ENCODE measurements at places on chromosomes 13 and 19.

DNA sequence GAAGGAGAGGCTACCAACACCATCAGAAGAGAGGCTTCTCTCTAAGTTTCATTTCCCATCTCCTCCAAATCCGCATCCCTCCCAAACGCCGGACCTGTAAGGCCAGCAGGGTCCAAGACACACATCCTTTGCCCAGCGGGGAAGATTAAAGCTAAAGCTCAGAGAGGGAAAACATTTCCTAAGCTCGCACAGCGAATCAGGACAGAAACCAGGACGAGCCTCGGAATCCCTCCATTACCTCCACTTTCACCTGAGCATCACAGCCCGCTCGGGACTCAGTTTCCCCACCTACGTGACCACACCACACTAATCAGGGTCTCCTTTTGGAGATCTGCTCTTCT lies 711 bp upstream of the FOSB start:
- no peak for DNase-seq

- no peak for DNase-seq
Measured at GRCh38 chr19:4933528-4933927, 24.2 kb downstream of the UHRF1 start.

DNA sequence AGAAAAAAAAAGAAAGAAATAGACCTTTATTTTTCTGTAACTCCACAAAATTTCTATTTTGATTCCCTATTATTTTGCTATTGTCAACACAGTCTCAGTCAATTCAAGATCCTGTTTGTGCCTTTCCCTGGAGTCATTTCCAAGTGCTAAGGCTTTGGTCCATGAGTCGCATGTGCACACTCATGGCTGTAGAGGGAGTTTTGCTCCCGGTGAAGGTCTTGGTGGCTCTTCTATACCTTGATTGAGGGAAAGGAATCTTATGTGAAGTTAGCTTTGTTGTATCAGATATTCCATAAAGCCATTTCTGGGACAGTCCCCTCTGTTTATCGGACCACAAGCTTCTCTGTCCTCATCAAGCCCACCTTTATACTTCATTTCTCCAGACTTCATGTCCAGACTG lies 58.7 kb upstream of the ALOX5AP start:
- no peak for DNase-seq

DNA sequence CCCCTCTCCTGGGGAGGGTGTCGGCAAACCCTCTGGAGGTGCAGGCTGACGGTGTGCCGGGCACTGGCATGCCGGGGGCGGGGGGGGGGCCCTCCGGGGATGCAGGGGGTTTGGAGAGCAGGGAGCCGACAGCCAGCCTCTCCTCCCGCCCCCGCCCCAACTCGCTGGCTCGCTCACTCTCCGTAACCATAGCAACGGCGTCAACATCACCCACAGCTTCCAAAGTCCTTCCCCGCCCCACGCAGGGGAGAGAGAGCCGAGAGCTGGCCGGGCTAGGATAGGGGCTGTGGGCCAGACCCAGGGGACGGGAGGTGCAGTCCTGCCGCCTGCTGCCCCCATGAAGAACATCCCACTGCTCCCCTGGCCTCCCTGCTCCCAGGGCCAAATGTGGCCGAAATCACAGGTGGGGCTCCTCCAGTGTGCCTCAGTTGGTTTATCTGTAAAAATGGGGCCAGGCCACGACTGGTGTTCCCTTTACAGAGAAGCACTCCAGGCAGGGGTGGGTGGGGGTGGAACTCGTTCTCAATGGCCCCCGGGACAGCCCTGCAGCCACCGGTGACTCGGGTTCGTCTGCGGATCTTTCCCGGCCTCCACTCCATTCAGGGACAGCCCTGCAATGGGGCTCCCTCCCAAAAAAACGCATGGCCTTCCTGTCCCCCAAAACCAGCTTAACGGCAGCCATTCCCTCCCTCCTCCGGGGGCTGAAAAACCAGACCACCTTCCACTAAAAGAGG lies 3.2 kb downstream of the KLF16 start:
- no peak for DNase-seq

DNA sequence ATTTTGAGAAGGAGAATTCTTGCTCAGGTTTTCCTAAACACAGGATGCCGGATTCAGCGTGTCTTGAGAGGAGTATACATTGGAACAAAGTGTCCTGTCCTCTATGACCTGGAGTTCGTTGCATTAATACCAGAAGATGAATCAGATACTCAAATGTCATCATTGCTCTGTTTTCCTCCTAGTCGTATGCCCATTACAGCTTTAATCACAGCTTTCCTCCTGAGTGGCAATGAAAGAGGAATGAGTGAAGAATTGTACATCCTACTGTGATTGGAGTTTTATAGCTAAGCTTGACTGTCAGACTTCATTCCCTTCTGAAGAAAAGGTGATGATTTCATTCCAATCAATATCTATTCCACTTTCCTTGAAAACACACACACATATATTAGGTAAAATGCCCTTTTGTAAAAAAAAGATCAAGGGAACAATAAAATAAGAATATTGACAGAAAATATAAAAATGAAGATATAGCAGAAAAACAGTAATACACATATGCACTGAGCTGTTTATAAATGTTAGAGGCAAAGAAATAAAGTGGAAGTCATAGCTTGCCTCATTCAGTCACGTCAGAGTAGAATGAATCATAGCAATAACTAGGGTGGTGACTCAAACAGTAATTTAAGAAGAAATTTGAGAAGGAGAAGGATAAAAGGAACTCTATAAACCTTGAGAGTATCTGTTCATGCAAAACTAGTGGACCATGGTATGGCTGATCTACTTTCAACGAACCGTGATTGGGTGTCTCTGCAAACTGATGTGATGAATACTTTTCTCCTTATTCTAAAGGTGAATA lies 501.5 kb downstream of the SUCLA2 start:
- no peak for DNase-seq

- no peak for DNase-seq
Measured at GRCh38 chr19:7421941-7422744, 66.7 kb downstream of the PEX11G start.

GRCh38 chr13:99450416-99450815 lies 50.9 kb upstream of the TM9SF2 start:
- DNase-seq, result no peak

GRCh38 chr19:43224855-43225253 lies 19.4 kb upstream of the PSG4 start:
- DNase-seq, result no peak

DNA sequence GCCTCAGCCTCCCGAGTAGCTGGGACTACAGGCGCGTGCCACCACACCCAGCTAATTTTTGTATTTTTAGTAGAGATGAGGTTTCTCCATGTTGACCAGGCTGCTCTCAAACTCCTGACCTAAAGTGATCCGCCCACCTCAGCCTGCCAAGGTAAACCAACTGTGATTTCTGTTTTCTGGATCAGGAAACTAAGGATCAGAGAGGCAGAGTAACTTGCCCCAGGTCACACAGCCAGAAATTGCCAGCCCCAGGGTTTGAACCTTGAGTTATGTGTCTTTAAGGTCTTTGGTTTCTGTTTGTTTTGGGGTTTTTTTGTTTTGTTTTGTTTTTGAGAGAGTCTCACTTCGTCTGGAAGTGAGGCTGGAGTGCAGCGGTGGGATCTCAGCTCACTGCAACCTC lies 4.2 kb upstream of the PLIN3 start:
- no peak for DNase-seq

- no peak for DNase-seq
Measured at GRCh38 chr13:107351305-107351704, 783.4 kb upstream of the ARGLU1 start.

GRCh38 chr13:27401210-27401609 lies 23.2 kb upstream of the GTF3A start:
- no peak for DNase-seq

- DNase-seq, result no peak
Measured at GRCh38 chr19:20660473-20661140, 764 bp downstream of the ZNF626 start.

DNA sequence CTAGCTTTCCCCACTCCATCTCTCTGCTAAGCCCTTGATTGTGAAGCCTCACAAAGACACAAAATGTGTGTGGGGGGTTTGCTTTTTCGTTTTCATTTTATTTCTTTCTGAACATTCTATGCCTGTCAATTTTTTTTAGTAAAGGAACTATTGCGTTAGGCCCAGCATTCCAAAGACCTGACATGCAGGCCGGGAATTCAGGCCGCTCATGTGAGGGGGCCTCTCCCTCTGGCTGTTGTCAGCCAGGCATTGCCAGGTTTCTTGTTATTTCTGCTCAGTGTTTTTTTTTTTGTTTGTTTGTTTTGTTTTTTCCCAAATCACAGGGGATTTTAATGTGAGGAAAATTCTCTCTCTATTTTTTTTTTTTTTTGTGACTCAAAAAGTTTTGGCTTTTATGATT lies 10.3 kb upstream of the MEDAG start:
- DNase-seq, result no peak

GRCh38 chr13:112674412-112675365 lies 15.1 kb upstream of the ATP11A start:
- DNase-seq, result no peak

- DNase-seq, result no peak
Measured at GRCh38 chr13:114046431-114046975, 72.6 kb upstream of the C13orf46 start.

GRCh38 chr13:30042272-30042671 lies 191.9 kb upstream of the UBL3 start:
- no peak for DNase-seq

DNA sequence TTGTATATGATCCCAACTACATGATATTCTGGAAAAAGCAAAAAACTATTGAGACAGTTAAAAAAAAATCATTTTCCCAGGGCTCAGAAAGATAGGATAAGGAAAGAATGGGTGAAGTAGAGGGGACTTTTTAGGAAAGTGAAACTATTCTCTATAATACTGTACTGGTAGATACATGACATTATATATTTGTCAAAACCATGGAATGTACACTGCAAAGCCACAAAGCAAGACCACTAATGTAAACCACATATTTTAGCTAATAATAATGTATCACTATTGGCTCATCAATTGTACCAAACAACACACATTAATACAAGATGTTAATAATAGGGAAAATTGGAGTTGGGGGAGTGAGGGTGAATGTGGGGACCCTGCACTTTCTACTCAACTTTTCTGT lies 182.6 kb downstream of the EFNB2 start:
- no peak for DNase-seq

- DNase-seq, result no peak
Measured at GRCh38 chr13:51794964-51795363, 9.0 kb downstream of the DHRS12 start.

- DNase-seq, result no peak
Measured at GRCh38 chr13:51456510-51456909, 3.7 kb upstream of the INTS6 start.

DNA sequence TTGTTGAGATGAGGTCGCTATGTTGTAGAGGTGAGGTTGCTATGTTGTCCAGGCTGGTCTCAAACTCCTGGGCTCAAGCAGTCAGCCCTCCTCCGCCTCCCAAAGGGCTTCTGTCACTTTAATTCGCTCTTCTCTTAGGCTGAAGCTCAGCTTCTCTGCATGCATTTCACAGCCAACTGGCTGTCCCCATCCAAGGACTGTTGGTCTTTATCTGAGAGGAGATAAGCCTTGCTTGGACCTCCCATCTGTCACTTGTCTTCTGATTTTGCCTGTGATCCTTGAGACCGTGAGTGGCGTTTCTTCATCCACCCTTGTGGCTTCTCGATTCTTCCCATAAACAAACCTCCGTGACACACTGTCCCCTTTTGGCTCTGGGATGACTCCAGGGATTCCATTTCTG lies 24.4 kb downstream of the CERS1 start:
- DNase-seq, result no peak

- DNase-seq, result no peak
Measured at GRCh38 chr19:32219392-32219791, 126.0 kb upstream of the ZNF507 start.

DNA sequence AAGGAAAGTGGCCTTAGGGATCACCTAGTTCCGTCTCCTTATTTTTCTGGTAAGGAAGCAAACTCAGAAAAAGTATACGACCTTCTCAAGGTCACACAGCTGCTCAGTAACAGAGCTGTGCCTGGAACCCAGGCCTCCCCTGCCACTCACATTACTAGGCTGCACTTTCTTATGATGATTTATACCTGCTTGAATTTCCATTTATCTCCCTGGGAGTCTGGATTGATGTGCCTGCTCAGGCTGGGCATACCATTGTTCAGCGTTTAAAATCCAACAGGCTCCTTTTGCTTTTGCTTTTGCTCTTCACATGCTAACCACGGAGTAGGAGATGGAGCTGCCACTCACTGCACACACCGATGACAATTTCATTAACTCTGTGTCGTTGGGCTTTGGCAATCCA lies 241.0 kb downstream of the OLFM4 start:
- DNase-seq, result no peak

DNA sequence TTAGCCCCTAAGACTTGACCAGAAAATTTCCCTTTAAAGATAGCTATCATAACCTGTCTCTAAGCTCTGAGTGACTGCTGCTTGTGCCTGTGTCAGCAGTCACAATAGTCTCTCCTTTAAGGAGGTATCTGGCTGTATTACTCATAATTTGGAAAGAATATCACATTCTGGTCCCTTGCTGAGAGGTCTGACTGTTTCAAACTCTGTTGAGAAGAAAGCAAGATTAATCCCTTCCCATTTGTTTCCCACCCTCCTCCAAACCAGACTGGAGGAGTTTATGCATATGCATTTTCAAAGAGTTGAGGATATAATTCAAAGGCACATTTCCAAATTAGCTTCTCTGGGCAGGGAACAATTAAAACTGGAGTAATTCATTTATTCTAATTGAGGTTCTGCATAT lies 2.3 kb downstream of the HTR2A start:
- no peak for DNase-seq

- peak; percentile 28 for DNase-seq
Measured at GRCh38 chr19:16266586-16266942, 58.1 kb upstream of the KLF2 start.

DNA sequence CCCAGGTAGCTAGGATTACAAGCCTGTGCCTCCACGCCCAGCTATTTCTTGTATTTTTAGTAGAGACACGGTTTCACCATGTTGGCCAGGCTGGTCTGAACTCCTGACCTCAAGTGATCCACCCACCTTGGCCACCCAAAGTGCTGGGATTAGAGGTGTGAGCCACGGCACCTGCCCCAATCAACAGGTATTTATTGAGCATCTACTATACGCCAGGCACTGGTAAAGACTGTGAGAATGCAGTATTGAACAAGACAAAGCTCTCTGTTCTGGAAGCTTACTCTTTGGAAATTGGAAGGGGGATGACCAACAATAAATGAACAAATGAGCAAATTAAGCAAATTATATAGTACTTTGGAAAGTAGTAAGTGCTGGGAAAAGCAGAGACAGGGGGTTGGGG lies 21.4 kb upstream of the ERCC1 start:
- no peak for DNase-seq

GRCh38 chr19:5789886-5790558 lies 941 bp downstream of the DUS3L start:
- no peak for DNase-seq

GRCh38 chr13:75170311-75170710 lies 311.7 kb downstream of the TBC1D4 start:
- no peak for DNase-seq
